ENCODE measurements at places on chromosomes 5 and 9.
A peak's percentile ranks its signal among the peaks of the same experiment; 100 is the strongest.

- DNase-seq, result peak; percentile 86
Observed at GRCh38 chr5:43603344-43604217, 601 bp downstream of the NNT start.

- DNase-seq, result no peak
Observed at GRCh38 chr5:139061856-139062255, 136.3 kb downstream of the SIL1 start.

DNA sequence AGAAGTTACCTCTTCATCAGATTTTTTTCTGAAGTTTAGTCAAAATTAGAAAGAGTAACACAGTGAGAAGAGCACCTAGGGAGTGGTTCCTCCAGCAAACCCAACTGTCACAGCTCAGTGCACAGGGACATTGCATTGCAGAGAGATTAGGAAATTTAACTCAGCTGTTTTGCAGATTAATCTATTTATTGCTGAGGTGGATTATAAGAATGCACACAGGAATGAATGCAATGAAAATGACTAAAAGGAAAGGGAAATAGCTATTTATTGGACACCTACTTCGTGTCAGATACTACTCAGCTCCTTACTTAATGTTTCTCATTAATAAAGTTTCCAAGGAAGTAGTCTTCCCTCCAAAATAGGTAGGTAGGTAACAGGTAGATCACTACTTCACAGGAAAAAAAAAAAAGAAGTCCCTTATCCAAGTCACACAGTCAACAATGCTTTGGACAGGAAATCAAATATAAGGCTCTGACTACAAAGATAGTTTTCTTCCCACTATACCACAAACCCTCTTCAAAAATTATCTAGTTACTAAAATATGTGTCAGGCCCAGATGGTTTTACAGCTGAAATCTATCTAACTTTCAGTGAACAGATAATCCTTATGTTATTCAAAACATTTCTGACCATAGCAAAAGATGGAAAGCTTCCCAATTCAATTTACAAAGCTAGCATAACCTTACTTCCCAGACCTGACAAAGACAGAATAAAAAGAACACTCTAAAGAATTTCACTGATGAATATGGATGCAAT is 442.2 kb upstream of the MPDZ start:
- no peak for DNase-seq

GRCh38 chr9:23567516-23568165 is 258.4 kb downstream of the ELAVL2 start:
- DNase-seq, result no peak

GRCh38 chr5:141479776-141480175 is 4.0 kb downstream of the PCDHGC3 start:
- DNase-seq, result no peak

GRCh38 chr5:110841137-110841536 is 102.3 kb downstream of the SLC25A46 start:
- no peak for DNase-seq

DNA sequence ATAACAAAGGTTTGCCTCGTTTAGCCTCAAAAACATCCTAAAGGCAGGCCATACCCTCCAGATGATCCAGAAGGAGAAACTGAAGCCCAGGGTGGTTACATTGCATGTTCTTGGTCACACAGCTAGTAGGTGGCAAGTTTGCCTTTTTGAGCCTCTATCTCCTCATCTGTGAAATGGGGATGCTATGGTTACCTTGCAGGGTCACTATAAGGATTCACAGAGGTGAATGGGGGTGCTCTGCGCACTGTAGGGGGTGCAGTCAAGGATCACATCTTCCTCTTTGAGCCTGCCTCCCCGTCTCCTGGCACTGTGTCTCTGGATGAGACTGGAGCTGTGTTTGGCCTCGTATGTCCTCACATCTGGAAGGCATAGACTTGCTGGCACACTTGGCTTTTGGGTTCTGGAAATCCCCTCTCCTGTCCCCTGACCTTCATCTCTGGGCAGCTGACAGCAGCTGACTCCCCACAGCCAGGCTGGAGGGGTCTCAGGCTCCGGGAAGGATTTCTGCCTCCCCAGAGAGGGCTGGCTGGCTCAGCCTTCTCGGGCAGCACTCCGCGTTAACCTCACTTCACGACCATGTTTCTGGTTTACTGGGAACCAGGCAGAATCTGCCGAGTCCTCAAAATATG is 167.7 kb downstream of the RGS3 start:
- DNase-seq, result no peak

DNA sequence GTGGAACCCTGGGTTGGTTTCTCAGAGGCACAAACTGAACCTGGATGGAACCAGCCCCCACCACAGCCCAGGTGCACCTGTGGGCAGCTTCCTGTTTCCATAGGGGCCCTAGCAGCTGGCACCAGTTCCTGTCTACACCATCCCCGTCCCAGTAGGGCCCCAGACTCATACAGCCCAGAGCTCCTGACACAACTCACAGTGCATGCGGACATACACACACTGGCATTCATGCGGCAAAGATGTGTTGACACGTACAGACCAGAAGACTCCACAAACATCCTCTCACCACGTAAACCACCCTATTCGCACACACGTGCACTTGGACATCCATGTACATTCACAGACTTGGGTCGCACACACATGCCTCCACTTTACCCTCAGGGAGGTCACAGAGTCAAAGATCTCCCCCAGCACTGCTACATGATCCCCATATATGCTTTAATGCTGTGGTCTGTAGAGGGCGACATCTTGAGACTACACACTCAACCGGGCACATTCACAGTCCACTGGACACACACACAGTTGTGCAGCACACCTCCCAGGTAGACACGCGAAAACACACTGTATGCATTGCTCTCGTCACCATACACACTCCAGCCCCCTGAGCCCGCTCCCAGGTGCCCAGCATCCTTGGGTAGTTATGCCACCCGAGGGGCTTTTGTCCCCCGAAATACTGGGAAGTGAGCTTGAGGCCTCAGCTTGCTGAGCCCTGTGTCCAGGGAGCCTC is 22.4 kb downstream of the CXXC5 start:
- DNase-seq, result peak; percentile 89

DNA sequence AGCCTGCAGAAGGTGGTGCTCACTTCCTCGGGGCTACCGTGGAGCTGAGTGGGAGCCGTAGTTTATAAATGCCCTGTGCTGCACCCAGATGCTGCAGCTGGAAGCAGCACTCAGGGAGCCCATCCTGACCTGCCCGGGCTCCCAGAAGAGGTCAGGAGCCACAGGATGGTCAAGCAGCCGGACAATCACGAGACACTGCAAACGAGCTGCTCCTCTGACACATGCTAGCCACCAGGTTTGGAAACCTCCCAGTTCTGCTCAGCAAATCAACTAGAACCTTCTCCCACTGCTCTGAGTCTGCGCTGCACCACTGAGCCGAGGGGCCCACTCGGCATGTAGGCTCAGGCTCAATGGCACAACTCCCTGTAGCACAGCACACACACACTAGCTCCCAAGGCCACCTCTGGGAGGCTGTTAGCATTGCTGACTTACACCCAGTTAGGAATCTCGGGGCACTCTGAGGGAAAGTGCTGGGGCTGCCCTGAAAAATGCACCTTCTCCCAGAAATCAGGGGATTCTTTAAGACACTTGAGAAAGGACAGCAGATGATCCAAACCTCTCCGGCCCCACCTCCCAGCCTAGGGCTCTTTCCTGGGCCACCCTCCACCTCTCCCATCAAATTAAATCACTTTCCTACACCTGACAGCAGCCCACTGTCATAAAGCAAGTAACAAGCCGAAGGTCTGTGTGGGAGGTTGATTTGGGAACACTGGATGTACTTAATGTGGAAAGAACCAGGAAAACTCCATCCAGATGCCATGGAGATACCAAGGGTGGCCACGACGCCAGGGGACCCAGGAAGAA is 59.1 kb downstream of the PSMB7 start:
- no peak for DNase-seq

DNA sequence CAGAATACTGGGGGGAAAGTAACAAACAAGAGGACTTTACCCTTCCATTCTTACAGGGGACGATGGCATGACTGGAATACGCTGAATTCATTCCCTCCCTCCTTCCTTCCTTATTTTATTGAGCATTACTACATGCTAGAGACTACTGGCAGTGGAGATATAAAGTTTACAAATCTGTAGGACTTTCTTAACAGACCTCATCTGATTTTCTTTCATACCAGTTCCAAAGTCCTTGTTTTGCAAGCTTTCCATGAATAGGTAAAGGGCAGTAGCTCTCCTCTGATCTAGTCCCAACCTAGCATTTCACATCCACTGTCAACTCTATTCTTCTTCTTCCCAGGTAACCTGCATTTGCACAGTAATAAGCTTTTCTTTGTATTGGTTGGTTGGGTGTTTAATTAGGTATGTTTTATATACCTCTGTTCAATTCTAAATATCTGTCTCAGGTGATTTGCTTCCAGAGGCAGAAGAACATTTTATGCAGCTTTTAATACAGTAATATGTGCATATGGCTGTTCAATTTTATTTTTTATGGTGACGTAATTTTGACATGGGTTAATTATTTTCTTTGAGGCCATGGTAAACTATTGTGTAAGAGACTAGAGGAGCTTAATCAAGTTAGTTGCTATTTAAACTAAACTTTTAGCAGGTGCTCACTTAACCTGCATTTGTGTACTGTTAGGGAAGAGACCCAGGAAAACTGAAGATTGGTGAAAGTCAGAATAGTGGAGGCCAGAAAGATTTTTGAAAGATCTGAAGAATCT is 150.9 kb downstream of the ARHGAP26 start:
- no peak for DNase-seq

DNA sequence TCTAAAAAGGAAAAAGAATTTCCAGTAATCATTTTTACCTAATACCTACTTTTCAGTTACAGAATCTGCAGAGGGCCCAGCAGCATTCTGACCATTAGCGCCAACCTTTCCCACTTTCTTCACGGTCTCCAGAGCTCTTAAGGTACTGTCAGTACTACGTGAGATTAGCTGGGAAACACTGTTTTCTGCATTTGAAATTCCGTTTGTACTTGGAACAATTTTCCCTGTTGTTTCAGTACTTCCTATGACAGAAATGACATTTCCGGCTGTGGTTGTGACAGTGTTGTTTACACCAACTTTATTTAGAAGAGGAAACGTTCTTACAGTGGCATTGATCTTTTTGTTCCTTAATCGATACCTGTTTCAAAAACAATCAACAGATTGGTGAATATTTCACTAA is 36.9 kb upstream of the PDCL start:
- no peak for DNase-seq

- no peak for DNase-seq
Observed at GRCh38 chr5:81718300-81718699, 32.6 kb downstream of the SSBP2 start.

DNA sequence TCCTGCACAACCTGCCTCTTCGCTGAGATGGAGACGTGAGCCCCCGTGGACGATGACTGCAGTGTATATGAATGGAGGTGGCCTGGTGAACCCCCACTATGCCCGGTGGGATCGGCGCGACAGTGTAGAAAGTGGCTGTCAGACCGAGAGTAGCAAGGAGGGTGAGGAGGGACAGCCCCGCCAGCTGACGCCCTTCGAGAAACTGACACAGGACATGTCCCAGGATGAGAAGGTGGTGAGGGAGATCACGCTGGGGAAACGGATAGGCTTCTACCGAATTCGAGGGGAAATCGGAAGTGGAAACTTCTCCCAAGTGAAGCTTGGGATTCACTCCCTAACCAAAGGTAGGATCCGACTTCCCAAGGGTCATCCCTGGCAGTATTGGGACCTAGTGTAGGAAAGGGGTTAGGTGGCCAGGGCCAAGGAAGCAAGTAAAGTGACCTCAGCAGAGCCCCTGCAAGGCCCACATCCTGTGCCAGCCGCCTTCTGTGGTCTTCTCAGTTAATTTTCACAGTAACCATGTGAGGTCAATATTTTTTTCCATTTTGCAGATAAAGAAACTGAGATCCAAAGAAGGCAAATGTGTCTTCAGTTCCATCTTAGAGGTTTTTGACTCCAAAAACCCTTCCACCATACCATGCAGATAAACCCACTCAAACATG is 53.8 kb downstream of the NIM1K start:
- DNase-seq, result no peak

DNA sequence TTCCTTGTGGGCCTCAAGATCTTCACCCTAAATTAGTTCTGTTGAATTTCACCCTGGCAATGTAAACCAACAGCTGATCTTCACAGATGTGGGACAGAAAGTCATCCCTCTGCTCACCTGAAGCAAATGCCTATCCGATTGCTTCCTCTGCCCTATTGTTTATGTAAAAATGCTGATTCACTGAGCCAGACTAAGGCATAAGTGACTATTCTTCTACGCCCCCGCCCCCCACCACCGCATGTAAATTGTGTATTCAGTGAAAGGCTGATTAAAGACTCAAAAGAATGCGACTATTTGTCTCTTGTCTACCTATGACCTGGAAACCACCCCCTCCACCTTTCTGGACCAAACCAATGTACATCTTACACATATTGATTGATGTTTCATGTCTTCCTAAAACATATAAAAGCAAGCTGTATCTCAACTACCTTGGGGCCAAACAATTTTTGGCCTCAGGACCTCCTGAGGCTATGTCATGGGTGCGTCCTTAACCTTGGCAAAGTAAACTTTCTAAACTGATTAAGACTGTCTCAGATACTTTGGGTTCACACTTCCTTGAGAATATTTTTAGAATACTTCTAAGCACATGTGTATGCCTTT is 129.7 kb upstream of the BOD1 start:
- no peak for DNase-seq

DNA sequence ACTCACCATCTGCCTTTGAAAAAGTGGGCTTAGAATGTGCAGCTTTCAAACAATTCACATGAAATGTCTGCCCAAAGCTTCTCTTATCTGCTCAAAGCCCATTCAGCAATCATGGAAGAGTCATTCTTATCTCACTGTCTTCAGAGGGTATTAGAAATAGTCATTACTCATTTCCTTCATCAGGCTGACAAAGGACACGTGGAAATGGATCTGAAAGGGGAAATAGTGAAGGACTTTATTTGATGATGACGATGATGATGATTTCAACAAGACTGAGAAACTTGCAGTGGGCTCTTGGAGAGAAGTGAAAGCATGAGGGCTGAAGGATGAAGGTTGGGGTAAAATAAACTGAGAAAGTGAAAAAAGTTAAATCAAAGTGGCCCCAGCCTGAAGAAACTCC is 194.3 kb downstream of the SMARCA2 start:
- no peak for DNase-seq

GRCh38 chr9:94908011-94908563 is 181.6 kb downstream of the AOPEP start:
- DNase-seq, result no peak

DNA sequence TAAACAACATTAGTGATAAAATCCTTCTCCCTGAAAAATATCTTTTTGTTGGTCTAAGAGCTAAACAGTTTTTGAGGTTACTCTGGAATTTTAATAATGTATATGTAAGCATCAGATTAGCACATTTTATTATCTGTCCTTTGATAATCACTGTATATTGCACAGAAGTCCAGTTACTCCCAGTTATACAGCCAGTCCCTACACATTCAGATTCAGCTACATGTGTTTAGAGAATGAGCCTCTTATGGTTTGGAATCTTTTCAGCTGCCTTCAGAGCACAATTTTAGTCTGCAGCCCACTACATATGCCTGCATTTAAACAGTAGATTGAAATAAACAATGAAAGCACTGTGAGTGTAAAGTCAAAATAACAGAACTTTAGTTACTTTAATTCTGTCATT is 438.2 kb downstream of the ARHGEF28 start:
- DNase-seq, result no peak
